AG10803 (cell line): ENCODE measurements at places on chromosomes 6 and 20.

GRCh38 chr20:34538671-34539123, 19.8 kb upstream of the MAP1LC3A start:
- peak; percentile 82 for DNase-seq

DNA sequence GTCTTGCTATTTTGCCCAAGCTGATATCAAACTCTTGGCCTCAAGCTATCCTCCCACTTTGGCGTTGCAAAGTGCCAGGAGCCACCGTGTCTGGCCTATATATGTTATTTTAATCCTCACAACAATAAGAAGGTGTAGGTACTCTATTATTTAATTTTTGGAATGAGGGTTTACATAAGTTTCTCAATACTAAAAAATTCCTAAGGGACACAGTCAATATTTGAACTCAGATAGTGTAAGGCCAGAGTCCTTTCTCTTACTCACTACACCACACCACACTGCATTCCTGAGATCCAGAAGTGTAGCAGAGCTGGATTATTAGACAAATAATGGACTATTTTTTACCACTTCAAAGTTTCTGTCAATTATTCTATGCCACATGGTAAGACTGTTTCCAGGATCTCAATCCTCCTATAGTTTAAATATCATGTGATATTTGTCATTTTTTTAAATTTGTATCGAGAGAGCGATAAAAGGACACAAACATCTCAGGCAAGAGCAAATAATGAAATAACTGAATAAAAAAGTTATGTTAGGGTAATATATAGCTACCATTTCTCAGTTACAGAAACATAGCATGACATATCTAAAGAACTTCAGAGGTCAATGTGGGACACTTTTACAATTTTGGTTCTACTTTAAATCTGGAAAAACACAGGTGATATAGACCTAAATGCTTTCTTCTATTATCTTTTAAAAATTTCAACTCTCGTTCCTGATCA, 162.2 kb upstream of the THEMIS start:
- peak; percentile 32 for DNase-seq

GRCh38 chr6:79152269-79152737, 74.2 kb upstream of the PHIP start:
- no peak for DNase-seq

DNA sequence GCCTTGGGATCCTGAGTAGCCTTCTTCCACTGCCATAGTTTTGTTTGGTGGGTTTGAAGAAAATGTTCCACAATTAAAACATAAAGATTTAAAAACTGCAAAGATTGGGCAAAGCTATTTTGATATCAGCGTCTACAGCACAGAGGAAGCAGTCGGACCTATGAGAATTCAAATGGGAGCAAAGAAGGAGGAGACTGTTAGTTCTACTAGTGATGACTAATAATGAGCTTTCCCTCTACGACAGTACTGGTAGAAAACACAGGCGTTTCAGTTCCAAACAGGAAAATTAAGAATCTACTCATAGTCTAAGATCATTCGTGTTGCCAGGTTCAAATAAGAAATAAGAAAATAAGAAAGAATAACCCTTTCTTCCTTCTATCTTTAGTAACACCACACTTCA, 121.2 kb downstream of the INSM1 start:
- no peak for DNase-seq

DNA sequence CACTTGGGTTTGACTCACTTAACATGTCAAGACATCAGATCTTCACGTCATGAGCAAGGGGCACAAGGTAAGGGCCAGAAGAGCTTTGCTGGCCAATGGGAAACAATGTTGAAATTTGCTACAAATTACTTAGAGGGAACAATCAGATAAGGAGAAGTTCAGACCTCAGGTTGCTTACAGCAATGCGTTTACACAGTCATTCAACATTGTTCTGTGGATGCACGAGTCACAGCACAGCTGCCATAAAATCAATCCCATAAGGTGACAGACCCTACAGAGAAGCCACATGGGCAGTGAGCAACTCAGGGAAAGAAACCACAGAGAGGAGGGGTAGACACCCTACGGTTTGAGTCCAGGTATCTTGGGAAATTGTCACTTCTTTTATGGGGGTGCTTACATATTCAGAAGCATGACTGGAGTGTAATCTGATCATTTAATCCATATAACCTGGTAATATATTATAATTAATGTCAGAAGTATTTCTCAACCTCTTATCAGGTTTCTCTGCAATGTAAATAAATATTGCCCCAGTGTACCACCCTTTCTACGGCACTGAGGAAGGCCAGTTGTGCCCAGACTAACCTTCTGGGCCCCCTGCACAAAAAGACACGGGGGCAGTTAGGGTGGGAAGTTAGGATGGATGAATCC, 2.3 kb upstream of the SLC22A2 start:
- no peak for DNase-seq

- DNase-seq = no peak
Measured at GRCh38 chr6:170108456-170108855, 182.4 kb downstream of the DLL1 start.

DNA sequence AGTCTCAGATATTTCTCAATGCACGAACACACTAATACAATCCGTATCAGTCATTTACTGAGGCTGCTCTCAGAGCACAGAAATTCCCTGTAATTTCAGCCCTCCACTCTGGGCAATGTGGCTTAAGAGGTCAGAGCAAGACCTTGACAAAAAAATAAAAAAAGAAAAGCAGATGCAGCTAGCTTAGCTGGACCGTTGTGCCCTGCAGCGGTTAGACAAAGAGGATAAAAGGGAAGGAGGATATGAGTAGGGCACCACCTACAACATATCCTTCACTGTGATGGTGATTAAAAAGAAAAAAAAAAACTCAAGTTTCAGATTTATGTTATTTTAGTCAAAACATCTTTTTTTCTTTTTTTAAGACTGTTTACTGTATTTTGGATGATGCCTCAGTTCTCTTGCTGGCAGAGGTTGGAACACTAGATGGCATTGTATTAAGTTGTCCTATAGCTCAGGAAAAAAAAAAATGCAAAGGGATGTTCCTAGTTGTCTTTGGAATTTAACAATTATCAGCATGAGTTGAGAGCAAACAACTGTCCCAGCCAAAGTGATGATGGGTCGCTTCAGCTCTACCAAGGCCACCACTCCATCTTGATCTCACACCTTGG, 59.9 kb downstream of the ANKEF1 start:
- DNase-seq = no peak

- no peak for DNase-seq
Measured at GRCh38 chr6:3392930-3393835, 63.7 kb downstream of the SLC22A23 start.

GRCh38 chr20:36591281-36591680, 14.3 kb upstream of the RAB5IF start:
- DNase-seq = no peak

DNA sequence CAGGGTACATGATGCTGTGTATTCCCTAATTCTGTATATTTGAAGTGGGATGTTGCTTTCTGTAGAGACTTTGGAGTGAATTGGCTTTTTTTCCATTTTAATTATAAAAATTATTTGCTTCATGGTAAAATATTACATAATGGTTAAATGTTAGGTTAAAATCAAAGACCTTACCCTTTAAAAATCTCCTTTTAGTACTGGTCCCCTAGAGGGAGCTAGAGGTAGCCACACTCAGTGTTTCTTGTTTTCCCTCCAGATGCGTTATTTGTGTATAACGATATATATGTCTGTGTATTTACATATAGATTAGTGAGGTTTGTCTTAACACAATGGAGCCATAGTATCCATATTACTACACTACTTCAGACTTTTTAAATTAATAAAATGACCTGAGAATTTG, 146.7 kb downstream of the PLCB4 start:
- no peak for DNase-seq

- DNase-seq = peak; percentile 67
Measured at GRCh38 chr6:161272635-161273273, 1.1 kb downstream of the AGPAT4 start.

DNA sequence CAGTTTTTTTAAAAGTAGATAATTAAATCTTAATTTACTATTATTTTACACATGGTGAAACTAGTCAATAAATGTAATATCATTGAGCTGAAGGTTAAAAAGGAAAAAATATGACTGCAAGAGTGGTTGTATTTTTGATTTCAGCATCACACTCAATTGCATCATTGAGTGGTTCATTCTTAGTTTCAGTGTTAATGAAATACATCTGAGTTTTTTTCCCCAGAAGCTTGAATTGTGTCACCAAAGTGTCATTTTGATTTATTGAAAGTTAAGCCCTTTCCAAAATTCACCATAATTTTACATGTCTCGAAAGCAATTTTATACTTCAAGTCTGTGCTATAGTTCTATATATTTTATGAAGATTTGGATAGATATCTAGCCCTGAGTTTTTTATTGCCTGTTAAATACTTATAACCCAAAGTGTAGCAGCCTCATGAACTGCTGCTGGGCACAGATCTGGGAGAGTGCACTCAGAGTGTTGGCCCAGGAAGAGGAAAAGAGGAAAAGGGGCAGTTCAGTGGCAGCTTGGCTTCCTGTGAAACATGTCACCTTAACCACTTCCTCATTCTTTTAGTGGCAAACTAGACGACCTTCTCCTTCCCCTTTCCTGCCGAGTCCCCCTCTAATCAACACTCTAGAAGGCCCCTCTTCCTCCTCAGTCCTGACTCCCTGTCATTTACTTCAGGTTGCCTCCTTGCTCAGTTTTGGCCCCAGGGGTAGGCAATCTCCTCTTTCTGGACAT, 140.7 kb downstream of the ESR1 start:
- DNase-seq = peak; percentile 48

- peak; percentile 86 for DNase-seq
Measured at GRCh38 chr6:12483712-12484111, 193.6 kb downstream of the EDN1 start.

GRCh38 chr6:140475086-140475485, 1100.6 kb upstream of the CITED2 start:
- no peak for DNase-seq

DNA sequence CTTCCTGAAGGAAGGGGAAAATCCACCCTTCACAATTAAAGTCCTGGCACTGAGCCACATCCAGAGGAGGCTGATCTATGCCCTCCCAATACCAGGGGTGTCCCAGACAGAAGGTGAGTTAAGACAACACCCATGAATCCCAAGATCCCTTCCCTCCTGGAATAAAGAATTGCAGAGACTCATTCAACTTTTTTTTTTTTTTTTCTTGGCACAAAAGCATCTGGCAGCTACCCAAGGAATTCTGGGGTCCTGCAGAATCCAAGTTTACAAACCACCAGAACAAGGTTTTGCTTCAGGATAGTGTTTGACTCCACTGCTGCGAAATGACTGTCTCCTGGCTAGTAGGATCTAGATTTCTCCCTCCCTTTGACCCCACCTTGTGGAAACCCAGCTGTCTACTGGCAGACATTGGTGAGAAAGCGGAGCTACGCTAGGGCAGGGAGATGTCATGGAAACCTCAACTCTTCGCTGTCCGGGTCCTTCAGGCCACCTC, 37.4 kb downstream of the JAG1 start:
- DNase-seq = peak; percentile 48

DNA sequence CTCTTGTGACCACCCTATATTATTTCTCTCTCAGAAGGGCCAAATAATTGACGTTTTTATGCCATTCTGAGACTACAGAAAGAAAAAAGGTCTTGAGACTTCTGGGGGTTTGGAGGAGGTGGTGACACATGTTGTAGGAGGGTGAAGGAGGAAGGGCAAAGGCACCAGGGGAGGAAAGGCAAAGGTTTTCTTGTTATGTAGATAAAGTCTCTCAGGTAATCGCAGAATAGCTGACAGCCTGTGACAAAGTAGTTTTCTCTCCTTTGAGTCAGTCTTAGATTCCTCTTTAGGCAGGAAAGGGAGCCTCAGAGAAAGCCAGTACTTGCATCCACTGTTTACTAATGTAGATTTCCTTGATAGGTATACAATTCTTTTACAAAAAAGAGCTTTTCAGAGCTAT, 23.6 kb downstream of the OR2B2 start:
- DNase-seq = no peak

DNA sequence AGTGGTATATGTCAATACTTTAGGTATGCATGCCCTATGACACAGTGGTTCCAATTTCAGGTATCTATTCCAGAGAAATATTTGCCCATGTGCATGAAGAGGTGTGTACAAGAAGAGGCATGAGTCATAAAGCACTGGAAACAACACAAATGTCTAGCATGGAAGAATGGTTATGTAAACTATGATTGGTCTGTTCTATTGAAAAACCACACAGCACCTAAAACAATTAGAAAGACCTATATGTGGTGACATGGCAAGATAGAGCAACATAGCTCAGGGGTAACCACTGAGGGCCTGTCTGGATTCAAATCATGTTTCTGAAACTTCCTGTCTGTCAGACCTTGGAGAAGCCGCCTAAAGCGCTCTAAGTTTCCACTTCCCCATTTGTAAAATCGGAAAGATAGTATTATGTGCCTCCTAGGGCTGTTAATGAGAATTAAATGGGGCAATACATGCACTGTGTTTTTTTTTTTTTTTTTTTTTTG, 76.0 kb upstream of the SHLD1 start:
- DNase-seq = no peak

GRCh38 chr20:10846766-10847165, 173.0 kb upstream of the JAG1 start:
- peak; percentile 48 for DNase-seq

DNA sequence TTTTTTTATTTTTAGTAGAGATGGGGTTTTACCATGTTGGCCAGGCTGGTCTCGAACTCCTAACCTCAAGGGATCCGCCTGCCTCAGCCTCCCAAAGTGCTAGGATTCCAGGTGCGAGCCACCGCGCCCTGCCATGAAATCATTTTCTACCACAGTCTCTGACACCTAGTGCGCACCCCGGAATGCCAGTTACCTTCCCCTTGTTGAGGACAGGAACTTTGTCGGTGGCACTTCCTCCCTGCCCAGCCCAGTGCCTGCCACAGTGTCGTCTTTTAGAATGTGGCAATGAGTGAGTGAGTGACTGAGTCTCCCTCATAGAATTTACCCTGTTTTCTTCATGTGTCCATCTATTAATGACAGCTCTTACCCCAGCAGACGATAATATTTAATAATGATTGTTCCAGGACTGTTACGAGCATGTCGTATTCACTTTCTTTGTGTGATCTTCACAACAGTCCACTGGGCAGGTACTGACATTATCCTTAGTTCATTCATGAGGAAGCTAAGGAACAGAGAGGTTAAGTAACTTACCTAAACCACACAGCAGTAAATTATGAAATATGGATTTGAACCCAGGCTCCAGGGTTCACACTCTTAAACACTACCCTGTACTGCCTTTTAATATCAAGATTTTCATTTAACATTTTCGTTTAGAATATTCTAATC, 1.8 kb downstream of the OSBPL2 start:
- DNase-seq = no peak

GRCh38 chr20:55538261-55538908, 466.9 kb downstream of the CBLN4 start:
- DNase-seq = no peak

DNA sequence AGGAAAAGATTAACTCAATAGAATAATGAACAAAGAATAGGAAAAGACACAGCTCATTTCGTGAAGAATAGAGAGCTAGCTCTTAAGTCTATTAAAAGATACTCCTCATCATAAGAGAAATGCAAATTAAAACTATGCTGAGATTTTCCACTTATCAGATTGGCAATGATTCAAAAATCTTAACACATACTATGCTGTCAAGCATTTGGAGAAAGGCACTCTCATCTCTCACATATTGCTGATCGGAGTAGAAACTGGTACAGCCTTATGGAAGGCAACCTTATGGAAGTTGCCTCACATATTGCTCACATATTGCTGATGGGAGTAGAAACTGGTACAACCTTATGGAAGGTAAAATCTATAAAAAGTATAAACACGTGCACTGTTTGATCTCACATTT, 21.4 kb upstream of the PLAGL1 start:
- DNase-seq = no peak

- DNase-seq = peak; percentile 22
Measured at GRCh38 chr20:59455402-59456341, 148.7 kb upstream of the PHACTR3 start.

- DNase-seq = no peak
Measured at GRCh38 chr6:155374681-155375080, 60.4 kb upstream of the TFB1M start.

- no peak for DNase-seq
Measured at GRCh38 chr6:158512809-158513208, 47.1 kb upstream of the TMEM181 start.
